ENCODE measurements at places on chromosomes 6 and 20.

DNA sequence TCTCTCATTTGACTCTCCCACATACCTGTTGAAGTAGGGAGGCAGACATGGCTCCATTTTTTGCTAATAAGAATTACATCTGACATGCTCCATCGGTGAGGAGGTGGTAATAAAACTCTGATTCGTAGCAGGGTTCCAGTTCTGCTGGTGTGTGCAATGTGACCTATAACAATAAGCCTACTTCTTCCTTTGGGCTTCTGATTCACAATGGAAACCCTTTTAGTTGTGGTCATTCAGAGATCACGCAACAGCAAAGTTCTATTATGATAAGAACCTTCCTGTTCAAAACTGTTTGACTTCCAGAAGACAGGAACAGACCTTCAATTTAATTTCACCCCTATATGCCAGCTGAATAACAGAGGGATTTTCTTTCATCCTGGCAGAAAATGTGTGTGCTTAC lies 31.4 kb upstream of the GSTA4 start:
- DNase-seq: no peak

- no peak for DNase-seq
Observed at GRCh38 chr6:105675715-105676397, 273.0 kb upstream of the PREP start.

DNA sequence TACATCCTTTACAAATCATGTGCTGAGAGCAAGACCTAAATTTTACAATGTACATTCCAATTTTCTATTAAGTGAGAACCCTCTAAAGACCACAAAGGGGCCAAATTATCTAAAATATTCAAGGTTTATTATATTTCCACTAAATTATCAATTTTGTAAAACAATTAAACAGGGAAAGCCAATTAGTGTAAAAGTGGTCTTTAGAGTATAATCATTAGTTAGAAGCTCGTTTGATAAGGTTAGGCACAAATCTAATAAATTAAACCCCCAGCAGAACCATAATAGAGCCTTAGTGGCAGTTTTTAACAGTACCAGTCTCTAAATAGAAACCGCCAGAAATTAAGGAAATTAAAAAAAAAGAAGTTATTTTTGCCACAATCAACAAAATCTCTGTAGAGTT lies 249.1 kb upstream of the MANEA start:
- no peak for DNase-seq

DNA sequence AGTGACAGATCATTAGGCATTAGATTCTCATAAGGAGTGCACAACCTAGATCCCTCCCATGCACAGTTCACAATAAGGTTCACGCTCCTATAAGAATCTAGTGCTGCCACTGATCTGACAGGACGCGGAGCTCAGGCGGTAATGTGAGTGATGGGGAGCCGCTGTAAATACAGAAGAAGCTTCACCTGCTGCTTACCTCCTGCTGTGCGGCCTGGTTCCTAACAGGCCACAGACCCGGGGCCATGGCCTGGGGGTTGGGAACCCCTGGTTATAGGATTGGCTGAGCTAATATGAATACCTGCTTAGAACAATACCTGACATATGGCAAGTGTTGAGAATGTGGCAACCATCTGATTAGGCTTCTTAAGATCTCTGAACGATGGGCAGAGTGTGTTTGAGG lies 2.4 kb downstream of the PNPLA1 start:
- no peak for DNase-seq

GRCh38 chr6:42315991-42316970 lies 98.6 kb upstream of the MRPS10 start:
- no peak for DNase-seq

DNA sequence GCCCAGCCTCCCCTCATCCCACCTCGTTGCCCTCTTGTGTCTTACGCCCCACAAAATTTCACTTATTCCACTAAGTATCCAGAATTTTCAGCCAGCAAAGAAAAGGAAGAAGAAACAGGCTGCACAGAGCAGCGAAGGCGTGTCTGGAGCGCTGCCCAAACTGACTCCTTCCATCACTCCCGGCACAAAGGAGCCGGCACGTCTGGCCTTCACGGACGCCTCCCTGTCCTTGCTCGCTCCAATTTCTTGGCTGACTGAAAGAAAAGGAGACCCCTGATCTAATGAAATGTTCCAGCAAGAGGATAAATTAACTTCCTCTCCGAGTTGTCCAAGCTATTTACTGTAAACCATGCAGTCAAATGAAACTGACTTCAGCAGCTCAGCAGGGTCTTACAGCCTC lies 152.3 kb upstream of the CDH4 start:
- DNase-seq: no peak

- no peak for DNase-seq
Observed at GRCh38 chr6:42009844-42010184, 40.5 kb upstream of the TAF8 start.

GRCh38 chr6:15152700-15153099 lies 93.2 kb upstream of the JARID2 start:
- no peak for DNase-seq

GRCh38 chr6:15340775-15341174 lies 94.9 kb downstream of the JARID2 start:
- no peak for DNase-seq

GRCh38 chr20:11810311-11811083 lies 107.2 kb upstream of the BTBD3 start:
- no peak for DNase-seq

DNA sequence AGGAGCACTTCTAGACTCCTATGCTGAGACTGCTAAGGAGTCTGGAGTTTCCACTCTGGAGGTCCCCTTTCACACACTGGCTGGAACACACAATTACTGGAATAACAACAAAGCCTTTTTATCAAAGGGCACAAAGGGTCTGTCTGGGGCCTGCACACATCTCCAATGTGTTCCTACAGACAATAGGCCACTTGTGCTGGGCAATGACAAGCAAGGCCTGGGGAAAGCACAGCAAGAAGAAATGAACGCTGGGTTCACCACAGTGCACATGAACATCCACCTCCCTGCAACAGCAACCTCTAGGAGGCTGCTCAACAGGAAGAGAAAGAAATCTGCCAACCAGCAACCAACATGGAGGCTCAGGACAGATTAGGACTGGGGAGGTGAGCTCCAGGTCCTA lies 43.9 kb downstream of the TRPC4AP start:
- no peak for DNase-seq

GRCh38 chr20:57809149-57809548 lies 99.3 kb upstream of the PMEPA1 start:
- DNase-seq: no peak

DNA sequence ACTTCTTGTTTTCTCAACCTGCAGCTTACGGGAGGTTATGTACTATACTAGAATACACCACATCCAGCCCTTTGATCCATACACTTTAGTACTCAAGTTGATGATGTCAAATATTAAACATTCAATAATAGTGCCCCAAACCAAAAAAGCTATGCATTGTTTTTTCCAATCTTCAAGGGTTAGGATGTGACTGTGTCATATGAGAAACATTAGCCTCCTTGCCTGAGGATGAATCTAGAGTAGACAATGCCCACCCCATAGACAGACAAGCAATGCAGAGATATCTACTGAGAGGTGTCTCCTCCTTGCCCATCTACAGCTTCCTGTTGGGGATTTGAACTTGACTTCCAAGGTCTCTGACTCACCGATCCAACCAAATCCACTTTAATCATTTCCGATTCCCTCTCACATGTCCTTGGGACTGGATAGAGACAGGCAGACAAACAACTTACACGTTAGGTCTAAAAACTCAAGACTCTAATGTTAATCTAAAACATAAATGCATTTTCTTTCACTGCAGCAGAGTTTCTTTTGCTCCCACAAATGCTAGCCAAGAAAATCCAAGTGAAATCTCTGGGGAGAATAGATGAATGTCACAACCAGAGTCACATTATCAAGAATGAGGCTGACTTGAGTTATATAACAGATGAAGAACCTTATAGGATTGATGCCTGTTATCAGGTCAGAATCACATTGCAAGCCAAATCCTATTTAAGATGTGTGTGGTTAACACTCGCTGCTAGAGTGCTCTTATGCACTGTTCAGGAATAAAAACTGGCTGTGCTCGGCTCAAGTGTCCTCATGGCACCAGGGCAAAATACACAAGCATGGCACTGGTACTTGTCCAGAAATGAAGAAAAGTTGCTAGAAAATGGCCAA lies 75.5 kb upstream of the TNFAIP3 start:
- DNase-seq: no peak

DNA sequence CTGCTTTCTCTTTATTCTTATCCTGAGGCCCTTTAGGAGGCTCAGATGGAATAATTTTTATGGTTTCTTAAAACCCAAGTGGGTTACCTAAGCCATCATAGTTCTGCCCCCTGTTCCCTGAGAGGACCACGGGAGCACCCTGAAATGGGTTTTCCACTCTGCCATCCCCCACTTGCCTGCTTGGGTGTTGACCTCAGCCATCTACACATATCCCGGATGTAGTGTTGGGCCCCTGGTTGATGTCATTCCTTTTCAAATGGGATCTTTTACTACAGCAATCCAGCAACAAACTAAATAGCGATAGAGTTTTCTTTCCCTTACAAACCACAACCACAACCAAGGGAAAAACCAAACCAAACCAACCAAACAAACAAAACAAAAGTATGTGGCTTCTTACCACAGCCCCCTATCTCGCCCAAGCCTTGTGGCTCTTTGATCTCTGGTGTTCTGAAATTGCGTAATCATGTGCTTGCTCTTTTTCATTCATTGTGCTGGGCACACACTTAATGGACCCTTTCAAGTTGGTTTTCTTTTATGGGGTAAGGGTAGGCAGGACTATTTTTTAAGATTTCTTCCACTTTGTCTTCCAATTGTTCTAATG lies 154.9 kb downstream of the ESR1 start:
- DNase-seq: no peak

Data from stimulated activated CD4-positive, alpha-beta T cell treated with anti-CD3 and anti-CD28 coated beads, Interleukin-15, amount 100 ng/mL, for 48 hours (primary cell).